ENCODE measurements at places on chromosomes 13 and 19.

- no peak for DNase-seq
Measured at GRCh38 chr19:33301144-33301899, 1.0 kb downstream of the CEBPA start.

- DNase-seq, result no peak
Measured at GRCh38 chr13:96474181-96474557, 384.3 kb downstream of the HS6ST3 start.

DNA sequence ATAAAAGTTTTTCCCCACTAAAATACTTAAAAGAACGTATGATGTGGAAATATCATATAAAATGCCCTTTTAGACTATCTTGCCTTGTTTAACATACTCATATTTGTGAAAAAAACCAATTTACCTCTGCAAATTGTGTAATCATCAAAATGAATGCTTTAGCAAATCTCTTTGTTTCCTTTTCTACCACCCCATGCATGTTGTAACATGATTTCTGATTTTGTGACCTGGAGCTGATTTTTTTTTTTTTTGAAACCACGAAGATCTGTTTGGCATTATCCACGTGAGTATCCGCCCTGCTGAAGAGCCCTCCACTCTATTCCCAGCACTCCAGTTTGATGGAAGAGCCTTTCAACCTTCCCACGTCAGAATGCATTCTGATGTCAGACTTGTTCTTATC, 245.8 kb upstream of the NBEA start:
- no peak for DNase-seq

- DNase-seq, result no peak
Measured at GRCh38 chr13:71773531-71773930, 93.5 kb downstream of the DACH1 start.

DNA sequence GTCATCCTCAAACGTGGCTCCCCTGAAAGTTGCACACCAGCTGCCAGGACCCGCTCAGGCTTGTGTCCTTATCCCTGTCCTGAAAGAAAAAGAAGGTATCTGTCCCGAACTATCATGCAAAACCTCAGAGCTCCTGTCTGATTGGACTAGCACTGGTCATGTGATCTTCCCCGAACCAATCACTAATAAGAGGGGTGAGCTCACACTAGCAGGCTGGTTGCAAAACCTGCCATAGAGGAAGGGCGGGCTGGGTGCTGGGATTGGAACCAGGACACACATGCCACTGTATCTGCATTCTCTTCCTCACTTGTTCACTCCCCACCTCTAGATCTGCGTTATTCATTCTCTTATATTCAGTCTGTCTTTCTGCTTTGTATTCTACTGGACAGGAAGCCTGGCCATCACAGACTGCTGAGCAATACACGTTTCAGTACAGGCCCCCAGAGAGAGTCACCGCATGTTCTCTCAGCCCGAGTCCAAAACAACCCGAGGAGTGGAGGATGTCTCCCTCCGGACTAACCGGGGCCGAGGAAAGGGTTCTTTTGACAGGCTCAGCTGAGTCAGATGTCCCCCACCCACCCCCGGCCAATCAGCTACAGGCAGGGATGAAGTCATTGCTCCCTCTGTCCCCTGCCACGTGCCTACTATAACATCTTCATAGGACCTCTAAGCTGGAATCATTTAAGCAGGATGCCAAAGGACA, 97.7 kb downstream of the SIPA1L3 start:
- DNase-seq, result peak; percentile 97

DNA sequence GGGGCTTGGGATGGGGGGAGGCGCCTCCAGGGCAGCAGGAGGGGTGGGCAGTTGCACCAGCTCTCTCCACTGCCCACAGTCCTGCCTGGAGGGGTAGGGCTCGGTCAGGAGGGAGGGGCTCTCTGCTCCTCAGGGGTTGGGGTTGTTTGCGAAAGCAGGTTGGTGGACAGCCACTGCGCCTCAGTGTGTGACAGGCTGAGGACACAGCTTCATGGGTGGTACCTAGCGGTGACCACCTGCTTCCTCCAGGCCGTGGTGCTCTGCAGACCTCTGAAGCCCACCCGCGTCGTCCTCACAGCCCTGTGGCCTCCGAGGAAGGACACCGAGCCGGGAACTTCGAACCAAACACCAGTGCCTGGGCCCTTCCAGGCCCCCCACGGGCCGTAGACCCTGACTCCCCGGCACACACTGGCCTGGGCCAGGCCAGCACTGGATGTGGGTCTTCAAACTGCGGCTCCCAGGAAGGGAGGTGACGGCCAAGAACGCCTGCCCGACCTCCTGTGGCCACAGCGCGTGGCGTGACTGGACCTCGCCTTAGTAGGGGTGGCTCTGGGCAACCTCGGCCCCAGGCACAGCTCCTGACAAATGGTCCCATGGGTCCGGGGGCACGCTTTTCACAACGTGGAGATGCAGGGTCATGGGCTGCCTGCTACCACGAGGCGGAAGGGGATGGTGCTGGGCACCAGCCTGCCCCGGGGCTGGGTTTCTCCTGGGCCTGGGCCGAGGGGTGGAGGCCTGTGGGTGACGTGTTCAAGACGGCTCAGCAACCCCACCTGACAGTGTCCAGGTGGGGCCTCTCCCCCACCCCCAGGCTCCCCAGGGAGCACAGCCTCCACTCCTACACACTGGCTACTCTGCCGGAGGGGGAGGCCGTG, 173.2 kb downstream of the KDM4B start:
- no peak for DNase-seq

- DNase-seq, result no peak
Measured at GRCh38 chr19:1266916-1267476, 2.1 kb upstream of the CIRBP start.

DNA sequence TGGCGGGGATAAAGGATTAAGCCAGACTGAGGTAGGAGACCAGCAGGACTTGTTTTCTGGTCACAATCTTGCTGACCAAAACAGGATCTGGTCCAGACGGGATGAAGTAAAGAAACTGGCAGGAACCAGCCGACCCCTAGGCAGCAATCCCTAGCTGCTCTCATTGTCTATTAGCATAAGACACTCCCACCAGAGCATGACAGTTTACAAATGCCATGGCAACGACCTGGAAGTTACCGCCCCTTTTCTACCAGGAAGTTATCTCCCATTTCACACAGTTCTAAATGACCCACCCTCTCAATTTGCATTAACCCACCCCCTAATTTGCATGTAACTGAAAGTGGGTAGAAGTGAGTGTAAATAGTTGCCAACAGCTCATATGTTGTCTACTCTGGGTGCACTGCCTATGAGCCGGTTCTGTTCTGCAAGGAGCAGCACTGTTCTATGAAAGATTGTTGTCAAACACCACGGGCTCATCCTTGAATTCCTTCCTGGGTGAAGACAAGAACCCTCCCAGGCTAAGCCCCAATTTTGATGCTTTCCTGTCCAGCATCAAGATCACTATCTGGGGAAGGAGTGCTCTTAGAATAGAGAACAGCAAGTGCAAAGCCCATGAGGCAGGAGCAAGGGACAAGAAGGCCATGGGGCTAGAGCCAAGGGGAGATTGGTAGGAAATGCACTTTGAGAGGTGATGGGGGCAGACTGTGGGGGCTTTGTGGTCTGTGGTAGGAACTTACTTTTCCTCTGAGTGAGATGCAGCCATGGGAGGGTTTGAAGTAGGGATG, 13.9 kb upstream of the FBXO27 start:
- no peak for DNase-seq

GRCh38 chr13:48220981-48221685, 11.9 kb upstream of the ITM2B start:
- no peak for DNase-seq

DNA sequence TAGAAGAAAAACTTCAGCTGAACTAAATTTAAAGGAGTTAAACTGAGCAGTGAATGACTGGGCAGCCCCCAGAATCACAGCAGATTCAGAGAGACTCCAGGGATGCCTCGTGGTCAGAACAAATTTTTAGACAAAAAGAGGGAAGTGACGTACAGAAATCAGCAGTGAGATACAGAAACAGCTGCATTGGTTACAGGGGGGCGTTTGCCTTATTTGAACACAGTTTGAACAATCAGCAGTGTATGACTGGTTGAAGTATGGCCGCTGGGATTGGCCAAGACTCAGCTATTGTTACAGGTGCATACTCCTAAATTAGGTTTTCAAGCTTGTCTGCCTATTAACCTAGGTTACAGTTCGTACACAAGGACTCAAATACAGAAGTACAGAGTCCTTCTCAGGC, 2.2 kb upstream of the SPRYD7 start:
- no peak for DNase-seq

GRCh38 chr19:5926641-5927440, 12.8 kb downstream of the CAPS start:
- DNase-seq, result peak; percentile 94

DNA sequence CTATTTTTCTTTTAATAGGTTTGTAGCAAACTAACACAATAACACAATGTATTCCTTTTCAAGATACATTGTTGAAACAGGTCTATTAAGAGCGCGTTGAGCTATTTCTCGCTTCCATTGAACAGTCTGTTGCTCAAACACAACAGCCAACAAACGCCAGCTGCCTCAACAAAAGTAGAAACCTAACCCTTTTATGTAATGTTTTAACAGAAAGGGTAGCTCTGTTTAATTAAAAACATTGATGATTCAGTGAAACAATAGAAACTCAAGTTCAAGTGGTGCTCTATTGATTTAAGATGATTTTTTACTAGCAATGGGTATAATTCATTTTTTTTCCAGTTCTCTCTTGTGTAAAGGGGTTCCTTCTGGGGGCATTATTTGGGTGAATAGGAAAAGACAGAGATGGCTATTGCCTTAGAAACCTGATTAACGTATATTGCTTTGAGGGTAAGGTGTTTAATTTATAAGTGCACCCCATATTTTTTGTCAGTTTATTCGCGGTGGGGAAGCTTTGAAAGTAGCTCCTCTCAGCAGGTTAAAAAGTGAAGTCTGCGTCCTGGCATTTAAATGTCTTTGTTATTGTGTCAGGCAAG, 14.9 kb downstream of the ZIC2 start:
- no peak for DNase-seq

GRCh38 chr13:29428310-29429181, 166.9 kb downstream of the SLC7A1 start:
- no peak for DNase-seq

DNA sequence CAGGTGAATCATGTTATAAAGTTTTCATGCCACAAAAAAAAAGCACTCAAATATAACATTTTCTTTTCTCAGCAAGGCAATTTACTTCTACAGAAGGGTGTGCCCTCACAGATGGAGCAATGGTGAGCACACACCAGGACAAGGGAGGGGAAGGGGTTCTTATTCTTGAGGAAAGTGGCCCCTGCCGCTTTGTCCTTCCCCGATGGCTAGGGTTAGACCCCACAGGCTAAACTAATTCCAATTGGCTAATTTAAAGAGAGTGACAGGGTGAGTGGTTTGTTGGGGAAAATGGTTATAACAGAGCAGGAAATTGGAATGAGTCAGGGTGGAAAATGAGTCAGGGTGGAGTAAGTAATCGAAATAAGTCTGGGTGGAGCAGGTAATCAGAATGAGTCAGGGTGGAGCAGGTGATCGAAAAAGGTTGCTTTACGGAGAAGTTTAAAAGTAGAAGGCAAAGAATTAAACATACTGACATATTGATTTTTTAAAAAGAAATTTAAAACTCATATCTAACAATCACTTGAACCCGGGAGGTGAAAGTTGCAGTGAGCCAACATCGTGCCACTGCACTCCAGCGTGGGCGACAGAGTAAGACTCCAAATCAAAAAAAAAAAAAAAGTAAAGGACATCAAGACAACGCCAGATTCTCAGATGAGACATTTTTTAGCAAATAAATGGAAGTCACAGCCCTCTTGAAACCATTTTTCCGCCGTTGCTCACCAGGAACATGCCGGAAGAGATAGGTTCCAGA, 813 bp downstream of the ZNF562 start:
- no peak for DNase-seq

- DNase-seq, result no peak
Measured at GRCh38 chr19:46860846-46861690, at the start of gene ARHGAP35. Gene ARHGAP35 (plus strand): TSS chr19:46860997. CDS start chr19:46918676, 57,679 bp downstream.

- no peak for DNase-seq
Measured at GRCh38 chr13:46478651-46479050, 74.3 kb upstream of the LRCH1 start.

DNA sequence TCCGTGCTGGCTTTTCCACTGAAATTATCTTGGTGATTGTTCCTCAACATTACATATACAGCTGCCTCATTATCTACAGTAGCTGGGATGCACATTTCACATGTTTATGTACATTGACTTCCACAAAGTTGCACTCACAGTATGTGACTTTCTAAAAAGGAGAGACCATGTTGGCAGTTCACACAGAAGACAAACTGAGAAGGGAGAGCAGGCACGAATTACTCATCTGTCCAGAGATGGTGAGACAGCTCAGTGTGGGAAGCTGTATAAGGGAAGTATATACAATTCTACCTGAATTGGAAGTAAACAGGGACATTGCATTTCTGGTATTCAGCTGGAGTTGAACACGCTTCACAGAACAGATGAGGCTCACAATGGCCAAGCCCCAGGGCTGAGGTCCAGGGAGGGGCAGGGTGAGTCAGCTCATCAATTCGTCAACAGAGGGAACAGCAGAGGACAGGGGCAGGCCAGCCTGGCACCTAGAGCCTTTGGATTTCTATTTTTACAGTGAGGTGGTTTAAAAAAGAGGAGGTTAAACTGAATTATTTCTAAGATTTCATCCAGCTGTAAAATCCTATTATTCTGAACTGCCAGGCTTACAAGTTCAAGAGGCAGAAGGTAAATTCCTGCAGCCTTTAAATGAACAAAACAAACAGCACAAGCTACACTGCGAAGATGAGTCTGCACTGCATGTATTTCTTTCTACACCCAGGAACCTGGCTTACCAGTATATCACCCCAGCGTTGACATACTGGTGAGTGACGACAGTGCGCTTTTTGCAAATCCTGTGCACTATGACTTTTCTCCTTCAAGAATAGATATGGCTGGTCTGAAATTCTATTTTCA, 9.8 kb downstream of the PARP4 start:
- peak; percentile 31 for DNase-seq

DNA sequence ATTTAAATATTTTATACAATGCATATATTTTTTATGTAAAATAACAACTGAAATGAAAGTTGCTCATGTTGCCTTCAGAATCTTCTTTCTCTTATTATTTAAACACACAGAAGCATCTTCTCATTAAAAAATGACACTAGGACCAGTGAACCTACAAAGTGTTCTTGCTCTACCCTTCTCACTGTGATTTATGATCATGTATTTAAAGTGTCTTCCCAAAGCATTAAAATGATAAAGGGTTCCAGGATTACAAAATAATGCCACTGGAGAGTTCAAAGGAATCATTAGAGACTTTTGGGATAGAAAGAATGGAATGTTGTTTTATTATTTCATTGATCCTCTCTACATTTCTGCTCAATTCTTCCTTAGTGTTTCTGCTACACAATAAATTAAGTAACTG, 643.6 kb upstream of the SLITRK1 start:
- DNase-seq, result no peak

DNA sequence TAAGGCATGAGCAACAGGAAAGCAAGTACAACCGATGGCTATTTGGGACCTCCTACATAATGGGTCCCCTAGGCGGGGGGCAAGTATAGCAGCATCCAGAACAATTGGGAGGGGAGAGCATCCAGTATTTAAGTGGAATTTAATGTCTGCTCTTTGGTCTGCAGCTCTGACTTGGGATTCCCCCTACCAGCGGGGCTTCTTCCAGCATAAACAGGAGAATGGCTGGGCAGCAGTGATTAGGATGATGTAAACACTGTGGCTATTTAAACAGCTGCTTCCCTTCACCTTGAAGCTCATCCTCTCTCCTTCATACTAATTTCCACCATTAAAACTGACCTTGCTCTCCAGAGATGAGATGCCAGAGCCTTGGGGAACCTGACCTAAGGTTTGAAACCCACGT, 73.9 kb upstream of the OXGR1 start:
- DNase-seq, result no peak

Data from GM04504 (cell line).